ENCODE measurements at places on chromosomes 11 and 22.

DNA sequence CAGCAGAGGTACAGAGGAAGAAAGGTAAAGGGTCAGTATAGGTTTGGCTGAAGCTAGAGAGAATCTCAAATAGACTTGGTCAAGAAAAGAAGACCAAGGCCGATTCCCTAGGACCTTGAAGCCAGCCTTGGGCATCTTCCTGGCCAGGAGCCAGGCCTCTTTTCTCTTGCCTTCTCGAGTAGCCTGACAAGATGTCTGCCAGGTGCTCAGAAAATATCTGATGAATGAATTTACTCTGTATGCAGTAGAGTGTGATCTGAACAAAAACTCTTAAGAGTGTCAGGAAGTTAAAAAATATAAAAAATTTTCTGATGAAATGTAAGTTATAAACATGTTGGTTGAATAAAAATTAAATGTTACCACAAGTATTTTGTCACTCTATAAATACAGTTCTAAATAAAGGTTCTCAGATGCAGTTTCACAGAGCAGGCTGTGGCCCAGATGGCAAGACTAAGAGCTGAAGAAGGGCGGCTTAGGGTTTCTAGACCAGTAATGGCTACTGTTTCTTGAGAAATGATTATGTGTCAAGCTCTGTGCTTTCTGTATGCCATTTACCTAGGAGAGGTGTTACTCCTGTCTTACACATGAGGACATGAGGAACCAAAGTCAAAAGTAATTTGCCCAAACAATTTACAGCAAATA is 98.1 kb downstream of the ATXN10 start:
- no peak for DNase-seq

DNA sequence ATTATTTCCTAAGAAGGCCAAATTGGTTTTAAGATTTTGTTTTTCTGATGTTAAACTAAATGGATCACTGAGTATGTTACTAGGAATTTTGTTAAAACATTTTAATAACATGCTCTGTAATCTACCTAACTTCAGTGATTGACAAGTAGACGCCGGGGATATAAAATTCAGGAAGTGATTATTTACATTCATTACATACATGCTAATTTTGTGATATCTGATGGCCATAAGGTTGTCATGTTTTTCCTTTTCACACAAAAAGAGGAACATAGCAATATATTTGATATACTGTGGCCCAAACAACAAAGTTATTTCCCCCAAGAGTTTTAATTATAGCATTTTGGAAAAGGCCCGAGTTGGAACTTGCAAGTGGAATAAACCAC is 12.1 kb downstream of the SCUBE1 start:
- no peak for DNase-seq

DNA sequence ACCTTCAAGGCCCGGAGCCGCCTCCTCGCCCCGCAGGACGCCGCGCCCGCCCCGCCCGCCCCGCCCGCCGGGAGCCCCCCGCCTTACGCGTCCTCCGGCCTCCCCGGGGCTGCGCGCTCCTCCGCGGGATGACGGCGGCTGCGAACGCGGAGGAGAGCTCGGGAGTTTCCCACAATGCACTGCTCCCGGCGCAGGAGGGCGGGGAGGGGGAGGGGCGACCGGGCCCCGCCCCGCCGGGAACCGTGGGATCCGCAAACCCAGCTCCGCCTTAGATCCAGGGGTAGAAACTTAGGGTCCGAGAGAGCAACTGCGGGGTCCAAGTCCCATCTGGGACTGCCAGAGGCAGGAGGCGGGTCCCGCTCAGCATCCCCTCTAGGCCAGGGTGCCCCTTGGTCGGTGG is at the start of gene CEND1:
TSS of gene CEND1 (minus strand) at position 148 of the 400 bp plus-strand sequence. CDS start 1,514 bp downstream, outside the sequence.
- DNase-seq = peak; percentile 40

GRCh38 chr11:116420770-116421528 is 351.8 kb downstream of the BUD13 start:
- no peak for DNase-seq

DNA sequence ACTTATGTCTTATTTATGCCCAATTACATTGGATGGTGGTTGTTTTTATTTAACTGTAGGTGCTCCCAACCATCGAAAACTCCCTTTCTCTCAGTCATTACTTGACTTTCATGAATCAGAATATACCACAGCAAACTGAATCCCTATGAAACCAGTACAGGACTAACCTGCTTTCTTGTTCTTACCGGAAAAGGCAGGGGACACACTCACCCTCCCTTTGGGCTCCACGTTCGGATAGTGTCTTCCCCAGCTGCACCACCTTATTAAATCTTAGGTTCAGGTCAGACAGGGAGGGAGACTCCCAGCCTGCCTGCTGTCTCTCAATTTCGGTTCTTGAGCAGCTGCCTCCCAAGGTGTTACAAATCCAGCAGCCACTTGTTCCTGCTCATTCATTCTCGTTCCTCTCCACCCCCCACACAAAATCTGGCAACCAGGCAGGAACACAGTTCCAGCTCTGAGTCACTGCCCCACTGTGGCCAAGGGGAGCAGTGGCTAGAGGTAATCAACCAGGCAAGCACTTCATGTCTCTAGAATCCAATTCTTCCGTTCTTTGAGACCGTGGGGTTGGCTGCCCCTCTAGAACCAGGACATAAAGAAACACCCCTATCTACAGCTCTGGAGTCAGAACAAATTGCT is 133.0 kb downstream of the PLEKHA7 start:
- no peak for DNase-seq

GRCh38 chr11:113189909-113190667 is 124.3 kb upstream of the TTC12 start:
- no peak for DNase-seq

DNA sequence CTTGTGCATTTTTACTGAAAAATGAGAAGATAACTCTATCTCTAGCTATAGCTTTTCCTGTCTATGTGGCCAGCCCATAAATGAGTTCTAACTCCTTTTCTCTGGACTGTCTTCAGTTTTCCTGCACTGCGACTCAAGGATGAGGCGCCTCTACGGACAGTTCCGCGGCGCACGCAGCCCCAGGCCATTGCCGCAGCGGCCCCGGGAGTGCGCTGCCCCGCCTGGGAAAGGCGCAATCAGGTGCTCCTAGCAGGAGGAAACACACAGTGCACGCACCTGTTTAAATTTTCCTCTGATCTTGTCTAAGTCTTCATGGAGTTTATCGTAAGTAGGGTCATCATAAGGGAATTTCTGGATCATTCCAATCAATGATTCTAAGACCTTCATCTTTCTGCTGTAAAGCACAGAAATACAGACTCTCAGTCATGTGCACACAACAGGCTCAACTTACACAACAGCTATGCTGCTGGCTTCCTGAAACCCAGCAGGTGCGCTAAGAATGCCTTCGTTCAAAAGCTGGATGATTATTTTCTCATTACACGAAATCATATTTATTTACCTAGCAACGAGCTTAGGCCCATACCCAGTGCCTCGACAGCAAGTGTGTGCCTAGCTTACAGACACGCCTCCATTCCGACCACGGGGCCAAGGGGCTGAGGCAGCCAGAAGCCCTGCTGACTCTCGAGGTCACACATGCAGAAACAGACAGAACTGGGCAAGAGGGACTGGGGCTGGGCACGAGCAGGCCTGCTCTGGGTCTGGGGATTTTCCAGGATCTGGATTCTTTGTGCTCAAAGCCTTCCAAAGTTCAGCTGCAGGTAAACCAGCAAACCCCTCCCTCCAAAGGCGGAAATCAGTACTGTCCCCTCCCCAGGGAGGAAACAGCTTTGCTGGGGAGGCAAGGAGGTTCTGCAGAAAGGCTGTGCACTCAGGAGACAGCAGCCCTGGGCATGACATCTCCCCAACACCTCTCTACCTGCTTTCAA is 7.2 kb downstream of the LTO1 start:
- no peak for DNase-seq

DNA sequence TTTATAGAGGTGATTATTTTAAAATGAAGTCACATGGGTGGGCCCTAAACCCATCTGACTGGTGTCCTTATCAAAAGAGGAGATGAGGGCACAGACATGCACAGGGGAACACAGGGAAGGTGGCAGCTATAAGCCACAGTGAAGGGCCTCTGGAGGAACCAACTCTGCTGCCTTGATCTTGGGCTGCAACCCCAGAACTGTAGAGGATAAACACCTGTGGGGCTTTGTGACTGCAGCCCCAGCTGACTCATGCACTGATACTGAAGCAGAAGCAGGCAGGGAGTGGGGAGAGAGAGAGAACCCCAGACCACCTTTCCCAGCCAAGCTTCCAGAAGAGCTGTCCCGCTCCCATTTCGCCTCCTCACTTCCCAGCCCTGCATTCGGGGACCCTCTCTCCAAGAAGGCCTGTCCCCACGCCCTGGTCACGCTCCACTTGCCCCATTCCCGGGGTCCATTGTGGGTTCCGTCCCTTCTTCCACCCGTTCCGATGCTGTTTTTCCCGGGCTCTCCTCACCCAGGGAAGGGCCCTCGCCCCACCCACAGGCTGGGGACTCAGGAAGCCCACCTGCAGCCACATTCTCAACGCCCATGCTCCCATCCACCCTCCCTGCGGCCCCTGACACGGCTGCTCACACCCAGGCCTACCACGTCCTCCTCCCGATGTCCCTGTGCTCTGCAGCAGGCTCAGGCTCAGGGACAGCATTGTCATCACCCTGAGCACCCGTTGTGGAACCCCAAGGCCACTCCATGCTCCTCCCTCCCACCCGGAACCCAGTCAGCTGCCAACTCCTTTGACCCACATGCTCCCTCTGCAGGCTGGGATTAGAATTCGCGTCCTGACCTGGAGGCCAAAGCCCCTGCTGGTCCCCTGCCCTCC is 90.8 kb upstream of the SHANK2 start:
- no peak for DNase-seq

DNA sequence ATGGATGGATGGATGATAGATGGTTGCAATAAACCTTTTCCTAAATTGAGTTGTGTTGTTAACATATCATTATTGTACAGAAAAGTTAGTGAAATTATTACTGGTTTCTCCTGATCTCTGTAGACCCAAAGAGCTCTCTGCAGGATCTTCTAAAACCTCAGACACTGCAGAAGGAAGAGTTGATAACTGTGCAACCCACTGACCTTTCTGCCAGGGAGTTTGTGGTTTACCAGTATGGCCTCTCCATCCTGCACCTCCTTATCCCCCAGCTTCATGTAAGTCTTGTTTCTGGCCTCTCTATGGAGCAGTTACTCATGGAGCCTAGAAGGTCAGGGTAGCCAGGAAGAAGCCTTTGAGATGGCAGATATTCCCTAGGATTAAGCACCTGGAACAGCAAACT is 45.6 kb downstream of the BTG4 start:
- no peak for DNase-seq

DNA sequence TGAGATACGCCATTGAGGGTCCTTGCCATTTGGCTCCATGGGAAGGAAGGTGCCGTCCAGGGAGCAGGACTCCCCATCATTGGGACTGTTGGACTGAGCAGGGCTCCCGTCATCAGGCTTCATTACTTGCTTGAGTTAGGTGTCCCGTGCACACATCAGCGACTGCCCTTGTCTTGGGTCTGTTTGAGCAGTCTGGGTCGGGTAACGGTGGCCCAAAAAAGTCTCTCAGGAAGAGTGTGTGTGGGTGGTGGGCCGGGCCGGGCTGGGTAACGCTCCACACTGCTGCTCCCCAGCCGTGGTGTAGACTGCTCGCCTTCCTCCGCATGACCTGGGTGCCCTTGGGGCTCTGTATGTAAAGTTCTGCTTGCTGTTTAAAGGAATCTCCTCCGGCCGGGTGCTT is 293.5 kb downstream of the TBC1D22A start:
- no peak for DNase-seq

DNA sequence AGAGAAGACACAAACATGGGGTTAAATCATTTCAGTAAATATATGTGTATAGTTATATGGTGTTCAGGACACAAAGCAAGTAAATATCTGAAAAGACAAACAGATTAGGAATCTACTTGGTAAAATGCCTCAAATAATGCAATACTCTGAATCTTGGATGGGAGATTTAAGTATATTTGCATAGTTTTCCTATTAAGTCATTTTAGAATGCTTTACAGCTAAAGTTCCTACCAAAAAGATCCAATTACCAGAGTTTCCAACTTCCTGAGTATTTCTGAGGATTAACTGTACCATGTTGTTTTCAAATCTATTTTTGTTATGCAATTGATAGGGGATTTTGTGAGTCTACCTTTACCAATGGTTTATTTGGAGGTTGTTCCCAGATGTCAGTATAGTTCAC is 424.4 kb upstream of the CCDC179 start:
- DNase-seq = no peak

DNA sequence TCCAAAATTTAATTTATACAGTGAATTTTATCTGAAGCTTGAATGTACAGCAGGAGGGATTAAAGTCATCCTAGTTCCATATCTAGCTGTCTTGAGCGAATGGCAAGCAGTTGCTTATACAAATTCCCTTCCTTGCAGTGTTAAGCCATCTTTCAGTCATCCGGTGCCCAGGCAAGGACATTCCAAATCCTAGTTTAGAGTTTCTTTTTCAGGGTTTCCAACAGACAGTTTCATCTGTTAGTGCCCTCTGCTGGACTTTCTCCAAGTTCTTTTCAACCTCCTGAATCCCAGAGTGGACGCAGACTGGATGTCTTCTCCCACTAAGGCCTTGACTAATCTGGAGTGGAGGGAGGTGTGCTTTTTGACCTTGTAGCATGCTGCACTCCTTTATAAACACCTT is 45.4 kb downstream of the GRAMD1B start:
- DNase-seq = no peak

DNA sequence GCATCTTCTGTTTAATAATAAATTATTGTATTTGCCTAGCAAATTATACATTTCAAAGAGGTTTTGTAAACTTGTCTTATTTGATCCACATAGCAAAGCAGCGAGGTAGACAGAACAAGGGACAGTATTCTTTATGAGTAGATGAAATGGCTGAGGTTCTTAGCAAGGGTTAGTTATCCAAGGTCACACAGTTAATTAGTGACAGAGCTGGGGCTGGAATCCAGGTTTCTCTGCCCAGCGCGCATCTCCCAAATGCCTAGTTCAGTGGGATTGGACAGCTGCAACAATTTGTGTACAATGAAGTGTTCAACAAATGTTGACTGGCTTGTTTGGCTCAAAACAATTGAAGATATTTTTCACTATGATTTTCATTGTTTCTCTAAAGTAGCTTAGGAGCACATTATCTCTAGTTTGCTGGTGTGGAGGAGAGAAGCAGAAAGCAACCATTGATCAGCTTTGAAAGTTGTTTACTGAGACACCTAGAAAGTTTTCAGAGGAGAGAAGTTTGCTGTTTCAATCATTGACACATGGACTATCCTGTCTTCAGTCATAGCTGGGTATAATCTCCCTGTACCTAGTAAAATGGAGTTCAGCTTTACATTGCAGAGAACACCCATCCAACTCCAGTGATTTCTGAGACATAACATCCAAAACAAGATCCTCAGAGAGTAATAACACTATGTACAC is 270.6 kb downstream of the FAT3 start:
- DNase-seq = no peak

DNA sequence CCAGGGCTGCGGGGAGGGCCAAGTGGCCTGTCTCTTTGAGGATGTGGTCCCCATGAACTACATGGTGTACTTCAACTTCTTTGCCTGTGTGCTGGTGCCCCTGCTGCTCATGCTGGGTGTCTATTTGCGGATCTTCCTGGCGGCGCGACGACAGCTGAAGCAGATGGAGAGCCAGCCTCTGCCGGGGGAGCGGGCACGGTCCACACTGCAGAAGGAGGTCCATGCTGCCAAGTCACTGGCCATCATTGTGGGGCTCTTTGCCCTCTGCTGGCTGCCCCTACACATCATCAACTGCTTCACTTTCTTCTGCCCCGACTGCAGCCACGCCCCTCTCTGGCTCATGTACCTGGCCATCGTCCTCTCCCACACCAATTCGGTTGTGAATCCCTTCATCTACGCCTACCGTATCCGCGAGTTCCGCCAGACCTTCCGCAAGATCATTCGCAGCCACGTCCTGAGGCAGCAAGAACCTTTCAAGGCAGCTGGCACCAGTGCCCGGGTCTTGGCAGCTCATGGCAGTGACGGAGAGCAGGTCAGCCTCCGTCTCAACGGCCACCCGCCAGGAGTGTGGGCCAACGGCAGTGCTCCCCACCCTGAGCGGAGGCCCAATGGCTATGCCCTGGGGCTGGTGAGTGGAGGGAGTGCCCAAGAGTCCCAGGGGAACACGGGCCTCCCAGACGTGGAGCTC is 13.5 kb downstream of the ADORA2A start:
- no peak for DNase-seq
